ENCODE measurements at places on chromosomes 3 and 15.

- no peak for DNase-seq
Observed at GRCh38 chr15:66877477-66878271, 175.6 kb downstream of the SMAD6 start.

GRCh38 chr3:184952671-184953070, 140.7 kb downstream of the VPS8 start:
- DNase-seq, result no peak

GRCh38 chr3:126114443-126115386, 30.8 kb upstream of the SLC41A3 start:
- DNase-seq, result no peak

DNA sequence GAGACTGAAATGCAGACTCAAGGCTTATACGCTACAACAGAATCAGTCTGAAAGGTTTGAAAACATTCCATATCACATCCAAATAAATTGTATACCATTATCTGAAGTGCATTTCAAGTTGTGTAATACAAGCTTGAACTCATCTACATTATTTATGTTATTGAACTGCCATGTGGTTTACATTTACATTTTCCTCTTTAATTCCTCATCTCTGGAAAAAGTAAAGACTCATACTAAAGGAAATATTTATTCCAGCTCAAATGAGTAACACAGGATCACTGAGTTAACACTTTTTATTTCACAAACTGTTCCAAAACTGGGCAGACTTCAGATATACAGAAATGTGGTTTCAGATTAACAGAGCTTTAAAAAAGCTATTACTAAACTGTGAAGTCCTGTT, 282.5 kb downstream of the ULK4 start:
- no peak for DNase-seq

DNA sequence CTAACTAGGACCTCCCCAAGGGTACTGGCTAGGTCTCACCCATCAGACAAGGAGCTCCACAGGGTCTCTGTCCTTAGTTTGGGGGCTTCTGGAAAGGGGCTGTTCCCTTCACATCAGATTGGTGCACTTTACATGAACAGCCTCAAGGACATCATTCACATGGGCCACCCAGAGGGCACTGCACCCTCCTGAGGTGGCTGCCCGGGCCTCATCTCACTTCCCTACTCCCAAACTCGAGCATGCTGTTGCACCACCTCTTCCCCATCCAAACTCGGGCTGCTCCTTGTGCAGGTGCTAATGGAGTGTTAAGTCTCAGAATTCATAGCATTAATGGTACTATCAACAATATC, 48.1 kb downstream of the RAB11A start:
- no peak for DNase-seq

DNA sequence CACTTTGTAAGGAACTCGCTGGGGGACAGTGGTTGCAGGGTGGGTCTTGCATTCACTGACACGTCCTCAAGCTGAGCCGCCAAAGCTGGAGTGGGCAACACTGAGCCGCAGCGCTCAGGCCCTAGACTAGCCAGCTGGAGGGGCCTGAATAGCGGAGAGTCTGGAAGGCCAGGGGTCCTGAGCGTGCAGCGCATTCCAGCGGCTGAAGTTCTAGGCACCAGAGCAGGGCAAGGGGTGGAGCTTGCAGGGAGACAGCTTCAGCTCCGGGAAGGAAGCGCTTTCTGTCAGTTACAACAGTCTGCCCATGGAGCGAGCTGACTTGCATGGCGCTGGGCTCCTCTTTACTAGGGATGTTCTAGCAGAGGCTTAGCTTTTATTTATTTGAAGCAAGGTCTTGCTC, 2.7 kb downstream of the MAP6D1 start:
- no peak for DNase-seq

DNA sequence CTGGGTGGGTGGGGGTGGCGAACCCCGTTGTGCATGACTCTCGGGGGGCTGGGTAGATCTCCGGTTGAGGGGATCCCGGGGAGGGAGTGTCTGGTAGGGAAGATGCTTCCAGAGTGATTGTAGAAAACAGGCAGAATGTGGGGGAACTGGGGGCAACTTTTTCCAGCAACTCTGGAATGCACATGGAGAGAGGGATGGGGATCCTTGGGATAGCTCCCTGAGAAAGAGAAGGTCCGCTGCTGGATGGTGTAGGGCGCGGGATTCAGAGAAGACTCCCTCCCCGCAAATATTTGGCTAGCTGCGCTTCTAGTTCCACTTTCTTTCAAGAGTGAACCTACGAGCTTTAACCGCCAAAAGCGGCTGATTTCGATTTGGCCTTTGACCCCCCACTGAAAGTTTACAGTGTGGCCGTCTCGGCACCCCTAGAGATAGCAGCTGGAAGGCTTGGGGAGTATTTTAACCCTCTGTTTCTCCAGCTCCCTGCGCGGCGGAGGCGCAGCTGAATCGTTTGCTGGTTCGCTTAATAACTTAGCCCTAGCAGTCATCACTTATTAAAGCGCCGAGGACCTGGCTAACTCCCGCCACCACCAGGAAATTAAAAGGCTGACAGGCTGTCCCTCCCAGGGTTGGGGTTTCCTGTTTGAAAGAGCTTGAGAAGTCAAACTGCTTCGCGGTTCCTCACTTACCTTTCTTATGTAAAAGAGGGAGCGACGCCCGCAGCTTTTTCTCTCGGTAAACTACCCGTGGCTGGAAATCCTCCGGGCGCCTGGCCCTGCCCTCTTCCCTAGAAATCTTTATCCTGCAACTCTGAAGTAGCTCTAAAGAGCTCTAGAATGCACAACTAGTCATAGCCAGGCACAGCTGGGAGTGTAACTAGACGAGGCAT, 1.2 kb downstream of the PHLDB2 start:
- no peak for DNase-seq

- peak; percentile 62 for DNase-seq
Observed at GRCh38 chr3:17985658-17986347, 243.4 kb upstream of the TBC1D5 start.

DNA sequence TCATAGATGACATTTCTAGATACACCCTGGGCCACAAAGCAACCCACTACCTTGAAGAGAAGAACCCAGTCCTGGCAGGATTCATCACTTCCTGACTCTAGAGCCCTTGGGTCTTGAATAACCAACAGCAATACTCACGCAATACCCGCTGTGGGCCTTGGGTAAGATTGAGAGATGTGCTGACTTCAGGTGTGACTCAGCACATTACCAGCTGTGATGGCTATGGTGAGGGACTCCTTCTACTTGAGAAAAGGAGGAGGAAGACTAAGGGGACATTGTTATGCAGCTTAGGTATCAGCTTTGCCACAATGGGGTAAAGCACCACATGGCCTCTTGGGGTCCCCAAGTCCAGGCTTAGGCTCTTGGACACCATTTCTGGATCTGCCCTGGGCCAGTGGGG, 14.9 kb downstream of the C3orf33 start:
- no peak for DNase-seq

- DNase-seq, result no peak
Observed at GRCh38 chr3:36540888-36541518, 160.7 kb downstream of the STAC start.

DNA sequence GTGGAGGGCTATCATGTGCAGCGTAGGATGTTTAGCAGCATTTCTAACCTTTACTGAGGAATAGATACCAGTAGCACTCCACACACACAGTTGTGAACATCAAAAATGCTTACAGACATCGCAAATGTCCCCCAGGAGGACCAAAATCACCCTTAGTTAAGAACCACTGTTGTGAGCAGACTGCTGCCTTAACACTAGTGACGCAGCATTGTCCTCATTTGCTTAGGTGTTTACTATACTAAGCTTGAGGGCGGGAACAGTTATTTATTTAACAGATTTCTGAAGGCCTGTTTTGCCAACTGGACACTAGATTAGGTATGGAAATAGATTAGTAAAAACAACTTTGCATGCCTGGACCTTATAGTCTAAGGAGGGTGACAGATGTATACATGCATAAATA, 2.3 kb downstream of the PPP2R3A start:
- no peak for DNase-seq

DNA sequence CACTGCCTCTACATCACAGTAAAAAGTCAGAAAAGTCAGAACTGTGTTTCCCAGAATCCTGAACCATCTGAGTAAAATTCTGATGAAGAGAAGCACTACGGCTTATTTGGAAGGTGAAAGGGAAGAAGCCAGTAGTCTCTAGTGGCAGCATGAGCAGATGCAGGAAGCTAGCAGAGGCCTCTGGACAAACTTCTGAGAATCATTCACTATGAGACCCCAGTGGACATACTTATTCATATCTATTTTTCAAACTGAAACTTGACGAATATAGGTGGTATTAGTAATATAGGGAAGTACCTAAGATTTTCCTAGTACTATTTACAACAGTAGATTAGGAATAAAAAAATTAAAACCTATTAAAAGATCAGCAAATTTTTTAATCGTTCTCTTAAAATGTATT, 272.8 kb upstream of the TTC14 start:
- DNase-seq, result no peak
